NT2/D1 (cell line): ENCODE measurements at places on chromosomes 4 and X.

- no peak for DNase-seq
Observed at GRCh38 chrX:142149919-142150318, 55.2 kb downstream of the MAGEC2 start.

- no peak for DNase-seq
Observed at GRCh38 chrX:66074920-66075879, 35.3 kb upstream of the VSIG4 start.

DNA sequence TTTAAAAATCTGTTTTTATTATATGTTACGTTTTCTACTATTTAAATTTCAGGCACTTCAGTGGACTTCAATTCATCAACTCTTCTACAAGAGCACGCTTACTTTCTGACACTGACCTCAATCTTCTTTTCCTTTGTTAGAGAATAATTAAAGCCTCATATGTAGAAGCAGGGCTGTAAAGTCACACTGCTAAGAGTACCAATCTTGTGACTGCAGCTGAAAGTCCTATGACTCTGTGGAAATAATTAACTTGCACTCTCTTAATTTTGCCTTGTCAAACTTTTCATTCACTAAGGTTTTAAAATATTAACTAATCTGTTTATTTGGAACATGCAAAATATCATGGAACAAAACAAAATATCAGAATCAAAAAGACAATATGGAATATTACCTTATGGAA is 498.1 kb downstream of the PCDH10 start:
- DNase-seq: no peak

DNA sequence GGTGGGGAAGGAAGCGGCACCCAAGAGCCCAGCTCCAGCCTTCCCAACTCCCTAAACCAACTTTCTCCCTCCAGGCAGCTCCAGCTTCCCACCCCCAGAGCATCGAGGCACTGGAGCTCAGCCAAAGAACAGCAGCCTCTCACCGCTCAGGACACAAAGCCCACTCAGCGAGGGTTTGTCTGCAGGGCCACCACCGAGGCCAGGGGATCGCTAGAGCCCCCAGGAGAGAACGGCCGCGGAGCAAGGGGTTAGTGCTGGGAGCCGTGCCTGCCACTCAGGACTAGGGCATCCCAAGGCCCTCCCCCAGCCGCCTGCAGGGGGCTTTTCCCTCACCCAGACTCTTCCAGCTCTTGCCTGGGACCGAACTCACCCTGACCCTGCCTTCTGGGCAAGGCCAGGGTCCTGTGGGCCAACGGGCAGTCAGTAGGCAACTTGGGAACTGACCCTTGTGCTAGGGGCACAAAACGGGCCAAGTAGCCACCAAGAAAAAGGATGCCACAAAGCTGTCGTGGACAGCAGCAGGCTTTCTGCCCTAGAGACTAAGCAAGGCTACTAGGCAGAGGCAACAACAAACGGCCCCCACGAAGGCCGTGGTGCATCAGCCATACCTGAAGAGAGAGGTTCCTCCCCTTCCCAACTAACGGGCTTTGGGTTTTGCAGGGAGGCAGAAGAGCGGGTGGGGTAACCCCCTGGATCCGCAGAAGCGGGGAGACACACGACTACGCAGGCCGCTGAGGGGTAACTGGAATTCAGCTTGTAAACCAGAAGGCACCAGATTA is 2.3 kb downstream of the HCFC1 start:
- DNase-seq: no peak

DNA sequence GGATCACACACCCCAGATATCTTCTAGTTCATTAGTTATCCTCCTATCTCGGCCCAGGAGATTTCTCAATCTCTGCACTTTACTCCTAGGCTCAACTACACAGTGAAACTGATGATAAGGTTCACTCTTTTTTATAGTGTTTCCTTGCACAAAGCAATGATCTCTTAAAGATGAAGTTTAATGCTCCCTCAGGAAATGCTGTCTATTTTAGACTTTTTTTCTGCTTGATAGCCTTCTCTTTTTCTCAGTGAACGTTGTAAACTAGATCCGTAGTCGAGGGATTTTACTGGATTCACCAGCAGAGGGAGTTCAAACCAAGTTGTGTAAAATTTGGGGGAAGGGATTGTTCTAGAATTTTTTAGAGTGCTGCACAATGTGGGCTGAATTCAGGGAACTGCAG is 269.6 kb downstream of the GBA3 start:
- DNase-seq: peak; percentile 30

DNA sequence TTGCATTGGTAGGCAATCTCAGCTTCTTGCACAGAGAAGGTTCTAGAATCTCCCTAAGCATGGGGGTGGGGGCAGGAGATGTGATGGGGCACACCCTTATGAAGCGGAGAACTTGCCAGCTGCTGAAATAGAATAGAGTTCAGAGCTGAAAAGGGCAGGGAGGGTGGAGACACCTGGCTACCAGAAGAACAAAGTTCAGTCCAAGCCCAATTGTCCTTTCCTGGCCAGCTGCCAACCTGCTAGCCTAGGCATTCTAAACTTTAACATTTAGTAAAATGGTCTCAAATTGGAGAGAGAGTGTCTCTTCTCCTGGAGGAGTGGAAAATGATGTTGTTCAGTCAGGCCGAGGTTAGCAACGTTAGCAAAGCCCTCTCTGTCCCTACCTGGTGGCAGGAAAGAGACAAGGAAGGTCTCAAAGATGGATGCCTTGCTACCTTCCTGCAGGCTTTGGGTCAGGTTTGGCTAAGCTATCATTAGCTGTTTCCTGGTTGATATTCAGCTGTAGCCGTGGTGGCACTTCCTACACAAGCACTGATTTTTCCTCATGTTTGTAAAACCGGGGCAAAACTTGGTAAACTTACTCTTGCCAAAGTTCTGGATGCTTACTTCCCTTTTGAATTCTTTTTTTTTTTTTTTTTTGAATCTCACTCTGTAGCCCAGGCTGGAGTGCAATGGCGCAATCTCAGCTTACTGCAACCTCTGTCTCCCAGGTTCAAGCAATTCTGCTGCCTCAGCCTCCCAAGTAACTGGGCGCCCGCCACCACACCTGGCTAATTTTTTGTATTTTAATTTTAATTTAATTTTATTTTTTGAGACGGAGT is 34.7 kb upstream of the NYX start:
- DNase-seq: no peak

DNA sequence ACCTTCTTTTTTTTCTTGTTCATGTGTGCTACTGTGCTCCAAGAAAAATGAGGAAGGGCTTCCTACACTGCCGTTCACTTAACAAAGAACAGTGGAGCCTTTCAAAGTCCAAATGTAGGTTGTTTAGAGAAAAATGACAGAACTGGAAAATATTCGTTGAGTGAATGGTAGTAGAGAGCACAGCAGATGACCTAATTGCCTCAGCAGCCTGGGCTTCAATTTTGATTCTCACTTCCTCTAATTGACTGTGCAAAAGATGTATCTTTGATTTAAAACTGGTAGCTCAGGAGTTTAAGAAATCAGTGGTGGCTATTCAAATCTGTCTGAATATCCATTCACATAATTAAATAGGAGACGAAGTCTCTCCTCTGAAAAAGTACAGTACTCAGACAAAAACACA is 5.2 kb downstream of the NLGN4X start:
- DNase-seq: no peak

DNA sequence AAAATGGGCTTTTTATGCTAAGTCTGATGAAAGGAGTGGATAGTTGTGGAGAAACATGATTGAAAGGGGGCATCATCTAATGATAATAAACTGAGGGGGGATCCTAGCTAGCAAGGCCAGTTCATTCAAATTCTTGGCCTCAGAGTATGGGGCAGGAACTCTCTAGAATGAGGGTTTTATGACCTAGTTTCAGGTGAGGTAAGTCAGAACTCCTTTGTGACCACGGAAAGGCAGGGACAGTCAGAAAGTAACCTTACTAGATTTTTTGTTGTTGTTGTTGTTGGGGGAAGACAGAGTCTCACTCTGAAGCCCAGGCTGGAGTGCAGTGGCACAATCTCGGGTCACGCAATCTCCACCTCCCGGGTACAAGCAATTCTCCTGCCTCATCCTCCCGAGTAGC is 1.5 kb upstream of the PAQR3 start:
- no peak for DNase-seq

DNA sequence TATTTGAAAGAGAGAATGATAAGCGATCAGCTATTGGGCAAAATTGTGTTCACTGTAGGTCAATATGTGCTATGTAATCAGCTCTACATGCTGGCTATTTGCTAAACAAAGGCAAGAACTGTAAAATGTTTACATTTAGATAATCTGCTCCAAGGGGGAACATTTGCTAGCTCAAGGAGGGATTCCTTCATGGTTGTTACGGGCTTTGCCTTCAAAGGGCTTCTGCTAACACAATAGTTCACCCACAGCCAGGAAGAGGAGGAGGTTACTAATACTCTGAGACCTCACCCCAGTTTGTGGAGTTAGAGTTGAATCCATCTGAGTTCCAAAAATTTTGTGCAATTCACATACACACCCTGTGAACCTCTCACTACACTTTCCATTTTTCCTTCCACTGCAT is 107.6 kb upstream of the BMP3 start:
- DNase-seq: no peak

- no peak for DNase-seq
Observed at GRCh38 chr4:89397441-89397840, 89.8 kb upstream of the GPRIN3 start.

DNA sequence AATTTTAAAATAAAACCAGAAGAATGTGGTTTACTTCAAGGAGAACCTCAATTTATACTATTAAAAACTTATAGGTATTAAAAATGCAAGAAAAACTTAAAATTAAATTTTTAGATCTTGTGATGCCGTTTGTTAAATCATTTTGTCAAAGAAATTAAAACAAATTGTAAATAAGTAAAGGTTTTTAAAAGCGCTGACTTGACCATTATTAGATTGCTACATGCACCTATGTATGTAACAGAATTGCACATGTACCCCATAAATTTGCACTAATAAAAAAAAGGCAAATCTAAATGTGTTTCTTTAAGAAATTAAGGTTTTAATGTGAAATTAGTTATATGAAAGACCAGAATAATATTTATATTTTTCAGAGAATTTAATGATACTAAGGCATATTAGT is 156.1 kb downstream of the LARP7 start:
- no peak for DNase-seq

GRCh38 chr4:150974750-150975149 is 40.3 kb downstream of the LRBA start:
- DNase-seq: no peak

DNA sequence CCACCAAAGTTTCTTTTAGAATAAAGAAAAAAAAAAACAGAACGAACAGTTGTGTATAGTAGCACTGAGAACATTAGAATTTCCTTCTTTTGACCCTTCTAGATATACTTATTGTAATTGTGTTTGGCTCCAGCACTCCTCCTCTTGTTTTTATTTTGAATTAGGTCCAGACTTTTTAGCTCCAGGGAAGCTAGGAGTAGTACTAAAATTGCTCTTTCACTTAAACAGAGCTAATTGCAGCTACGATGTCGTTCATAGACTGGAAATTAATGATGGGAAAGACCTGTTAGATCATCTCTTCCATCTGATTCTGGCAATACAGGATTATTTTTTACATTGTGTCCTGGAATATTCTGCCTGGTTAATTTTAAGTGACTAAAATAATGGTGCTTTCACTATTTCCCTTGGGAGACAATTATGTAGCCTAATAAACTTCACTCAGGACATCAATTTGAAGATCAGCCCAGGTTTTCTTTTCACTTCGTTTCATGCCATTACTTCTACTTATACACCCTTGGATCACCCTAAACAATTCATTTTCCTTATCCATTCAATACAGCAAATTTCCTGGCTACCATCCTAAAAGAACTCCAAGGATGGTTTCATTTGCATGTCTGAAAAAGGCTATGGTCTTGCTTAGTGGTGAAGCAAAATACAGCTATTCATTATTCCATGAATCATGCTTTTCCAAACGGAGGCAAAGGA is 480.8 kb upstream of the TECRL start:
- DNase-seq: no peak

DNA sequence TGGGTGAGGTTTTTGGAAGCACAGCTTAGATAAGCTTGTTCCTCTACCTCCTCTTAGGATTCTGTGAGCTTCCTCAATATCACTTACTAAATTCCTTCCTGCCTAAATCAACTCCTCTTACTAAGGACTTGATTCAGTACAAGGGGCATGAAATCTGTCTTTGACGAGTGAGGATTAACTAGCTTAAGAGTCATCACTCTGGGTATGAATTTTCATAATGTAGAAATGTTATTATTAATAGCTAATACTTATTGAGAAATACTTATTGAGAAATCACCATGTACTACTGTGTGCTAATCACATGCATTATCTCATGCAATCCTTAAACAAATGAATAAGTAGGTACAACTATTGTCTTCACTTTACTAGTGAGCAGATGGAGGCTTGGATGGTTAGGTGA is 28.6 kb downstream of the TRPC3 start:
- no peak for DNase-seq

DNA sequence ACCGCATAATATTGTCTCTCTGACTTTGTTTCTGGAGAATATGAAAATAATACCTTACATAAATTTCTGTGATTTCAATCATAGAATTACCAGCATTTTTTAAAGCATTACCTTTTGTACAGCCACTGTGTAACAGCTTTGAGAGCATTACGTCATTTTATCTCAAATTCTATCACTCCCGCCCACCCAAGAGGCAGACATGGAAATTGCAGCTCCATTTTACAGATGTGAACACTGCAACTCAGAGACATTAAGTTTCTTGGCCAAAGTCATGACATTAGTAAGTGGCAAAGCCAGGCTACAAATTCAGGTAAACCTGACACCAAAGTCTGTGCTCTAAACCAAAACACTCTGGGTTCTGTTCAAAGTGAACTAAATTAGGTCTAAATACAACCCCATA is 33.6 kb upstream of the KDR start:
- DNase-seq: no peak

- no peak for DNase-seq
Observed at GRCh38 chrX:96455078-96455477, 229.6 kb upstream of the DIAPH2 start.

DNA sequence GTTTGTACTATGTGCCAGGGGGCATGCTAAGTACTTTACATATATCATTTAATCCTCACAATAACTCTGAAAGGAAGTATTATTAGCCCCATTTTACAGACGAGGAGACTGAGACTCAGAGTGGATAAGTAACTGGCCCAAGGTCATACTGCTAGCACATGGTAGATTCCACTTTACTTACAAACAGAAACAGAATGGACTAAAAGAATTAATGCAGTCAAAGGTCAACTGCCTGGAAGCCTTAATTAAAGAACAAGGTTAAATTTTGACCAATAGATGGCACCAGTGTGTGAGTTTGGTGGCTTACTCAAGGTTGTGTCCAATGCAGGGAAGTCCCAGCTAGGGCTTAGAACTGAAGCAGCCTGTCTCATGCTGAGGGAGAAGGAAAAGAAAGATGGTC is 4.7 kb downstream of the RIPPLY1 start:
- no peak for DNase-seq

GRCh38 chr4:69773484-69773883 is 13.1 kb upstream of the SULT1B1 start:
- no peak for DNase-seq

- no peak for DNase-seq
Observed at GRCh38 chr4:92100975-92101374, 202.8 kb upstream of the GRID2 start.

GRCh38 chrX:1274786-1275185 is 6.2 kb downstream of the CSF2RA start:
- DNase-seq: no peak

- no peak for DNase-seq
Observed at GRCh38 chrX:100207331-100208024, 202.6 kb downstream of the PCDH19 start.

- no peak for DNase-seq
Observed at GRCh38 chr4:101515099-101515498, 167.8 kb upstream of the PPP3CA start.

- DNase-seq: no peak
Observed at GRCh38 chr4:5990446-5991160, 27.6 kb downstream of the C4orf50 start.

- DNase-seq: no peak
Observed at GRCh38 chrX:95059909-95060308, 1385.9 kb downstream of the FAM133A start.

- DNase-seq: no peak
Observed at GRCh38 chr4:57154191-57154590, 44.0 kb upstream of the IGFBP7 start.
